ENCODE measurements at places on chromosomes 7 and 10. TPM values are rescaled to one million over a fixed set of nuclear protein-coding genes. Genes with fewer than 3 reads are reported as not detected.
A peak's percentile ranks its signal among the peaks of the same experiment; 100 is the strongest.

MYH16 gene
- 0.29 TPM for total RNA-seq

SLC13A1 gene
- not detected for total RNA-seq

CSGALNACT2 gene
- 32.7 TPM for total RNA-seq

IFIT1 gene
- total RNA-seq, result 13.2 TPM

EVX1 gene
- not detected for total RNA-seq

DNA sequence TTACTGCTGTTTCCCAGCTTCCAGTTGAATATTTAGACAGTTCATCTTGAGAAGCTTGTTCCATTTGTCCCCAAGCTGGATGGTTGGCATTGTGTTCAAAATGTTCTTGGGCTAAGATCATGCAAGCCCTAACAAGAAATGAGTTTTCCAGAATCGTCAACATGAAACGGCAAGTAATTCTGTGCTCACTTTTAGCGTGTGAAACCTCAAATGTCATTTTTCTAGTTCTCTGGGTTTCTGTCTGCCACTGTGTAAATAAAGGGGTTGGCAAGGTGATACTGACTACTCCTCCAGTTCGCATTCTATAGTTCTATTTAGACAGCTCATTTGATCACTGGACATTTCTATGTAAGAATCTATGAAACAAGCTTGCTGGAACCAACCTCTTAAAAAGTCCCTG lies 194.0 kb downstream of the AHR start:
- DNase-seq, result no peak

- peak; percentile 75 for DNase-seq
Measured at GRCh38 chr7:149742075-149742701, 31.2 kb downstream of the ZNF467 start.

GRCh38 chr7:18290223-18290622 lies 205.3 kb upstream of the HDAC9 start:
- DNase-seq, result no peak

DNA sequence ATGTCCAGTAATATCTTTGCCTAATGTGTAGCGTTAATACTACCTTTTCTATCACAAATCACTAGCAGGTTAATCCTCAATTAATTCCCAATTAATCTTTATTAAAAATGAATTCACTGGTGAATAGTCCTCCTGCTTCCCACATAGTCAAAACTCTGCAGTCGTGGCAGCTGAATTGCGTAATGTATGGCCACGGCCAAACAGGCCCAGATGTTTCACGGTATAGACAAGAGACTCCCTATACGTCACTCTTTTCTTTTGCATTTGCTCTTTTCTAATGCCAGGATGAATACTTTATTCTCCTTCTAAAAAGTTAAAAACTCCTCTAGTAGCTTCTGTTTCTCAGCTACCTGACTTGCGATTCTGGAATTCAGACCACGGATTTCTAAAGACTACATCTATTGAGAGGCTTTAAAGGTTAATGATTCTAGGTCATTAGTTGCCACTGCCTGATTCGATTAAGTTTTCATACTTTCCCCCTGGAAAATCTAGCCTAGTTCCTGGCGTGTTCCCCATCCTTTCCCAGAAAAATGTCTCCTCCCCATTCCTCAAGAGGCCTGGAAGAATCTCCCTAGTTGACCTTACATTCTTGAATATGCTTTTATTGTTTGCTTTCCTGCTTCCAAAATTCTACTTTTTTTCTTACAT lies 16.9 kb downstream of the MEOX2 start:
- no peak for DNase-seq

- no peak for DNase-seq
Measured at GRCh38 chr7:105920766-105921165, 42.3 kb upstream of the CDHR3 start.

DNA sequence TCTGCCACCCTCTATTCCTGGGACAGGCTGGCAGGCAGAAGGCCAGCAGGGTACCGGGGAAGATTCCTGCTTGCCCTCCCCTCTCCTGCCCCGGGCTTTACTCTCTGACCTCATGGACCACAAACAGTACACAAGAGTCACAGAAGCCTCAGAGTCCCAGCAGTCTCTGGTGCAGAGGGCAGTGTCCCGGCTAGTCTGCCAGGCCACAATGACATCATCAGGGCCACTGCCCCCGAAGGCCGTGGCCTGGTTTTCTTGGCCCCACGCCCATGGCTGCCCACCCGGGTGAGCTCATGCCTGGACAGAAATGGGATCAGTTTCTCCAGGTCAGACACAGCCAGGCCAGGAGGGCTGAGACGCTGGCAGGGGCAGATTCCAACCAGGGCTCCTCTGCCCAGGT lies 91.9 kb downstream of the MYL10 start:
- DNase-seq, result peak; percentile 69

DNA sequence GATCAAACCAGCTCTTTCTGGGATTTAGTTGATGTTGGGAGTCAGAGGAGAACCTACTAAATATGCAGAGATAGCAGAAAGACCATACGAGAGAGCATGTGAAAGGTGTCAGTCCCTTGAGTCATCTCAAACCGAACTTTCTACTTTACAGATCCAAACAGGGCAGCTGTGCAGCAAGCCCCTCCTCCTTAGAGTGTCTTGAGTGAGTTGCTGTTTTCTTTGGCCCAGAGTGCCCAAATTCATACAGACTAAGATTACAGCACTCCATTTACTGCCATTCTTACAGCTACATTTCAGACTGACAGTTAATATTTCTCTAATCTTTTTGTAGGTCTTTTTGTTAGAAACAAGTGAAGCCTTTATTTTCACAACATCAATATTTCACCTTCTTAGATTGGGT lies 53.4 kb downstream of the NRCAM start:
- DNase-seq, result no peak

GRCh38 chr10:86944471-86944870 lies 12.9 kb downstream of the MMRN2 start:
- DNase-seq, result no peak

GRCh38 chr7:24883622-24884013 lies 96.4 kb downstream of the OSBPL3 start:
- DNase-seq, result no peak

- DNase-seq, result no peak
Measured at GRCh38 chr10:91296471-91296870, 76.0 kb downstream of the PCGF5 start.

DNA sequence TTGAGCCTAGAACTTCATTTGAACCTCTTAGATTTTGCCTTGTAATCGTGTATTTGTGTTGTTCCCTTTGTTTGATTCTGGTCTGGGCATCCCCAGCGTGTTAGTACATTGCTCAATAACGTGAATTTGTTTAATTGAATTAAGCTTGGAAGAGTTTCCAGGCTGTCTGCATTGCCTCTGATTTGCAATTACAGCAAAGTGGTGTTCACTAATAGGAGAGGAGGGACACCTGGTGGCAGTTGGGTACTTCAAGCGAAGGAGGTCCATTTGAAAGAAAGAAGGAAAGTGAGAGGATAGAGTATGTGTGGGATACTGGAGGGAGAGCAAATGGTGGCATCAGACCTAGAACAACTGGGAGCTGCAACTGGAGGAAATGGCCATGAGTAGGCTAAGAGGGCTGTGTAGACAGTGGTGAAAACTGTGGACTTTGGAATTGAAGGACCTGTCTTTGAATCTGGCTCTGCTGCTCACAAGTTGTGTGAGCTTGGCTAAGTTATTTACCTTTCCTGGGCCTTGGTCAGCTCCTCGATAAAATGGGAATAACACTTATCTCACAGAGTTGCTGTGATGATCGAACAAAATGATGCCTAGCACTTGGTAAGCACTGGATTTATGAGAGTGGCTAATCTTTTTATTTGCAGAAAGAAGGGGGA lies 15.1 kb downstream of the LSMEM1 start:
- no peak for DNase-seq

- no peak for DNase-seq
Measured at GRCh38 chr7:150322833-150323681, at the start of the genes ACTR3C and LRRC61. Gene ACTR3C, minus strand, starts transcription at chr7:150323545. Its CDS starts 28,249 bp downstream, at chr7:150295296. Gene LRRC61, plus strand, starts transcription at chr7:150323355. Its CDS starts 13,507 bp downstream, at chr7:150336862.

DNA sequence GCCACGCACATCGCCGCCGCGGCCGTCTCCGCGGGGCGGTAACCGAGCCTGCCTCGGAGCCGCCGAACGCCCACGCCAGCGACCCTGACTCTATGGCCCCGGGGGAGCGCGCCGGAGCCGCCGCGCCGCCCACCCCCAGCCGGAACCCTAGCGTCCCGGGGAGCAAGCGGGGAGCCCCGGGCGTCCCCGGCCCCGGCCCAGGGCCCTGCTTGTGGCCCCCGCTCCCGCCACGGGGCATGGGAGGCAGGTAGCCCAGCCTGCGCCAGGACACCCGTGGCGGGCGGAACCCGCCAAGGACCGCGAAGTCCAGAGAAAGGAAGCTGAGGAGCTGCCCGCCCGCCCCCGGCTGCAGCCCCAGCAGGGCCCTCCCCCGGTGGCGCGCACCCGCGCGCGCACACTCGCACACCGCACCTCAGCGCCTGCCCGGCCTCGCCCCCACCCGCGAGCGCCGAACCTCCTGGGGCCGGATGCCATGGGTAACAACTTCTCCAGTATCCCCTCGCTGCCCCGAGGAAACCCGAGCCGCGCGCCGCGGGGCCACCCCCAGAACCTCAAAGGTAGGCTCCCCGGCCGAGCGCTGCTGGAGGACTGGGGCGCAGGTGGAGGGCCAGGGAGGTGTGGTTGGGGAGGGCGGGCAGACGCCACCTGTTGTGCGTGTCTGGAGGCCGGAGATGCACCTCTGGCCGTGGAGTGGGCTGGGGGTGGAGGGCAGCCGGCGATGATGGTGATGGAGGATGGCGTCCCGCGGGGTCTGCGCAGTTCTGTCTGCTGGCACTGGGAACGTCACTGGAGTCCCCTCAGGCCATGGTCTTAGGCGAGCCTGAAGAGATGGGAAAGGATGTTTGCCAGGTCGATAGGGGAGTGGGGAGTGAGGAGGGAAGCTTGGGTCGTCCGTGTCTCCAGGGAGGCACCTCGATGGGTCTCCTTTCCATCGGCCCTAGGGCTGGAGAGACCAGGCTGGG lies 692 bp downstream of the NEURL1 start:
- no peak for DNase-seq

DNA sequence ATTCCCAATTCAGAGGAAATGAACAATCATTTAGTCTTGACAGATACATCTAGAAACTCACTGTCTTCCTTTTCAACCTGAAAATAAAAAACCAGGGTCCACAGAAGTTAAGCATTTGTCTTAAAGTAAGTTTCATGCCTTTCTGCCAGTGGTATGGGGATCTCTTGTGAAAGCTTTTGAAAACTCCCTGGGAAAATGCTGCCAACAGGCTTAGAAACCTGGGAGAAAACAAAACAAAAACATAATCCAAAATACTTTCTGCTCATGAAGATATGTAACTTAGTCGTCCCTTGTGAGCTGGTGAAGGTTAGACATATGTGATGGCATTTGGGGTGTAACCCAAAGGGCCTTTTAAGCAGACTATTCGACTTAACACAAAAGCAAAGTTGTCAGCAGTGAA lies 66.4 kb upstream of the ZNF438 start:
- DNase-seq, result no peak

DNA sequence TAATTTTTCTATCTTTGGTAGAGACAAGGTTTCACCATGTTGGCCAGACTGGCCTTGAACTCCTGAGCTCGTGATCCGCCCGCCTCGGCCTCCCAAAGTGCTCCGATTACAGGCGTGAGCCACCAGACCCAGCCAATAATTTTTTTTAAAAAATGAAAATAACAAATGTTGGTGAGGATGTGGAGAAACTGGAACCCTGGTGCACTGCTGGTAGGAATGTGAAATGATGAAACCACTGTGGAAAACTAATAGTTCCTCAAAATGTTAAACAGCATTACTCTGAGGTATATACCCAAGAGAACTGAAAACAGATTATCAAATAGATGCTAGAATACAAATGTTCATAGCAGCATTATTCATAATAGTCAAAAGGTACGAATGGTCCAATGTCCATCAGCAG lies 23.0 kb upstream of the YWHAG start:
- DNase-seq, result no peak

DNA sequence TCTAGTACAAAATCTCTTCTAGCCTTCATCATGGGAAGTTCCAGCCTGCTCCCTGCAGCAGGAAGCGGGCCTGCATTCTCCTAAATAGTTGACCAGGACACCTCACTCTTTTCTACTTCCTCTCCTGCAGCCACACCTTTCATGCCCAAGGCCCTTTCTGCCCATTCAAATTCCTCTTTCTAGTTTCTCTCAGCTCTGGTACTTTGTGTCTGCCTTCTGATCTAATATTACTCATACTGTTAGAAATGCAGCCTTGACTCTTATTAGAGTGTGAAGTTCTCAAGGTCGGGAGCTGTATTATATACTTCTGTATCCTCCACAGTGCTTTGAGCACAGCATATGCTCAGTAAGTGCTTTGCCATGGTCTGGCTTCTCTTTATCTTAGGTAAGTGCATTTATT lies 103.1 kb downstream of the PRKCQ start:
- no peak for DNase-seq

GRCh38 chr7:73738612-73739386 lies at the start of gene ABHD11:
Gene ABHD11, minus strand, starts transcription at chr7:73738802. Its CDS starts 32 bp downstream, at chr7:73738770.
- DNase-seq, result peak; percentile 99

DNA sequence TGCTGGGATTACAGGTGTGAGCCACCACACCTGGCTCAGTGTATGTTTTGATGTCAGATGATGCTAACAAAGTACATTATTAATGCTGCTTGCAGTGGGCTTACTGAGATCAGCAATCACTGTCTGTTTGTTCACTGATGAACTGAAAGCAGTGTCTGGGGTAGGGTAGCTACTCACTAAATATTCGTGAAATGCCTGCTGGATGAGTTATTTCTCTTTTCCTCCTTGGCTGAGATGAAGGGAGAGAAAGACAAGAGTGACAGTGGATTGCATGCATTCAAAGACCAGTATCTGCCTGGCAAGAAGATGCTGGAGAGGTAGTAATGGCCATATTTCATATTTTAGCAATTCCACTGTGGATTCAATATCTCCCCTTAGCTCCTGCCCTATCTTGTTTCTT lies 32.3 kb downstream of the FAM107B start:
- no peak for DNase-seq

DNA sequence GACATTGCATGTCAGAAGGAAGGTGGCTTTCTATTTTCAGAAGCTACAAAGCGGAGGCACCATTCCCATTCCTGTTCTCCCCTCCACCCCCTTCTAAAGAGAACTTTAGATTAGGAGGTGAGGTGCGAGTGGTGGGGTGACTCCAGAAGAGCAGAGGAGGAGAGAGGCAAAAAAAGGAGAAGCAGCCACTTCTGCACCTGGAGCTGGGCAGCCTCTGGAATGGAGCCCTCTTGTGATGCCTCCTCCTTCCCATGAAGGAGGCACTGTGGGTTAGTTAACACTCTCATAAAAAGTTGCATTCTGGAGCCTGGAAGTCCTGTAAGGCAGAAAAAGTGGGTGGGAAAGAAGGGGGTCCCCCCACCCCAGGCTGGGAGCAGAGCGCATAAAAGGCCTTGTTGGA lies 4.8 kb downstream of the PTF1A start:
- DNase-seq, result no peak

GRCh38 chr10:95225136-95225535 lies 31.1 kb downstream of the ACSM6 start:
- DNase-seq, result no peak

DNA sequence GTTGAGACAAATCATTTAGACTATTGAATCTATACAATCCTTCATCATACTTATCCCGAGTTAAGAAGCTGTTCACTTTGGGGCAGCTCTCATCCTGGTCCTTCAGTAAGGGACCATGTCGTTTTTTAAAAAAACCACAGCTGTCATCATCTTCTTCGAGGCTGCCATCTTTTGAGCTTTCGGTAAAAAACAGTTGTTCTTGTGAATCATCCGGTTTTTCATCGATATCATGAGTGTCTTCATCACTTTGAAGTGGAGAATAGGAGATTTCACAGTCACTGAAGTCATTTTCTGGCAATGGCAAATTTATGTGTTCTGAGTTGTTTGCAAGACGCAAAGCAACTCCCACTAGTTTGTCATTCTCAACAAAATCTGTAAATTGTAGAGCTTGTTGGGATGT lies 3.9 kb downstream of the DCLRE1A start:
- DNase-seq, result no peak

- DNase-seq, result no peak
Measured at GRCh38 chr7:118222591-118222990, 1.9 kb upstream of the ANKRD7 start.

All from aorta (tissue), 5 donors.